ENCODE measurements at places on chromosomes 4 and X.

- no peak for DNase-seq
These were observed 11.7 kb upstream of the TMEM156 start for GRCh38 chr4:39043861-39044363.

- DNase-seq = no peak
These were observed 93.9 kb downstream of the FAM53A start for GRCh38 chr4:1590244-1590643.

GRCh38 chr4:153243468-153243867 is 39.2 kb downstream of the TRIM2 start:
- no peak for DNase-seq

DNA sequence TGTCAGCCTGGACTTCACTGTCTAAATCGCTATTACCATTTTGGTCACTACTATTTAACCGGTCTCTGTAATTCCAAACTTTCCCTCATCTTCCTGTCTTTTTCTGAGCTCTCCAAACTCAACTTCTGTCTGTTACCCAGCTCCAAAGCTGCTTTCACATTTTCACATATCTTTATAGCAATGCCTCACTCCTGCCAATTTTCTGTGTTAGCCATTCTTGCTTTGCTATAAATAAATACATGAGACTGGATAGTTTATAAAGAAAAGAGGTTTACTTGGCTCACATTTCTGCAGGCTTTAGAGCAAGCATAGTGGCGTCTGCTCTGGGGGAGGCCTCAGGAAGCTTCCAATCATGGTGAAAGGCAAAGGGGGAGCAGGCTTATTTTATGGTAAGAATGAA is 368.3 kb upstream of the GNPDA2 start:
- DNase-seq = no peak

DNA sequence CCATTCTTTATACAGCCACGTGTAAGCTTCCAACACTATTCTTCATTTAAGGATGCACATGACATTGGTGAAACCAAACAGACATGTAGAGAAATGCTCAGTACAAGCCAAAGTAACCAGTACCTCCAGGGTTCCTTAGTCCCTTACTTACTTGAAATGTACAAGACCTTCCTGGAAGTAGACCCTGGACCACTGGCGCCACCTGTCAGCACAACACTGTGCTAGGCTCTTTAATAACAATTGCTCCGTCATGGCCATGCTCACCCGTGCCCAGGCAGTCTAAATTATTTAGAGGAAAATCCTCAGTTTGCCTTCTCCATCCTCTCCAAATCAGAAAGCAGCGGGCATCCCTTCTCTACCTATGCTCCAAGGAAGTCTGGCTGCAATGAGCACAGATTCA is 52.7 kb downstream of the ADGRA3 start:
- DNase-seq = no peak

- DNase-seq = no peak
These were observed 166.9 kb upstream of the PCDH10 start for GRCh38 chr4:132982151-132982550.

GRCh38 chr4:175961604-175962003 is 104.0 kb upstream of the WDR17 start:
- DNase-seq = no peak

- no peak for DNase-seq
These were observed 450.1 kb upstream of the INTU start for GRCh38 chr4:127182687-127183086.

DNA sequence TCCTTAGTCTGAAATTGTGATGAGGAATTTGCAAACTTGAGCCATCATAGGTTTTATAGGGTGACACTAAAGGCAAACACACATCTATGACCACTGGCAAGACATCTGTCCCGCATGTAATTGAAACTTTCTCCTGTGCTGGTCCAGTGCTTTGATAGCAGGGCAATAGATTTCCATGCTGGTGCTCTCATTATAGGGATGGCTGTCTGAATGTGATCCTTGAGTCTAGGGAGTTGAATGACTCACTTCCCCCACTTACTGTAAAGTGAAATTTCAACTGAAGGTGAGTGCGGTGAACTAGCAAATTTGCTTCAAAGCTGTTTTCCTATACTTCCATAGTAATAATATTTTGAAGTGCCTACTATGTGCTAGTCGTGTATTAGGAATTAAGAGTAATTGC is 1630.0 kb downstream of the STIM2 start:
- no peak for DNase-seq

DNA sequence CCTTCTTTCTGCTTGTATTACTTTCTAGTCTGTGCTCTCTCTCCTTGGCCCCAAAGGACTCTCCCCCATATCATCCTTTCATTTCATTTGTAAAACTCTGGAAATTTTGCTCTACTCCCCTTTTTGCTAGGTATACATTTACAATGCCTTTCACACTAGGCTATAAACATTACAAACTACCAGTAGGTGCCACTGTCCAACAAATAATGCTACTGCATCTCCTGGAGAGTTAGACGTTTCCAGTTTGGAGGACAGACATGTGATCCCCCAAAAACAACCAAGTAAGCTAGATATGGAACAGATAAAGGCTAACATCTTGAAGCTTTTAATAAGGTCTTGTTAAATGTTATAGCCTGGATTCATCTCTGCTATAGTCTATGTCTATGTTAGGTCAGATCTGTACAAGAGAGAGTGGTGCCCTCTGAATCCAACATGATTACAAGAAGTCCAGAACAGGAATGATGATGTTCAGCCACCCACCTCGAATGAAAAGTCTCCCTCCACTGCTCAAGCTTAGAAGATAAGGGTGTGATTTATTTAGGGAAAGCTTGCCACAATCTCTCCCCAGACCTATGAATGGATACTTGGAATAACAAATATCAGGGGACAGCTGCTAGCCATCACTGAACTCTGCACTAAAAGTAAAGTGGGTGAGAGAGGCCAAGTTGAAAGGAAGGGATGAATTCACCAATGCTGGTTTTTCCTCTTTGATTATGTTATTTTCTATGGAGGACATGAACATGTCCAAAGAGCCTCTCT is 14.3 kb downstream of the CBR4 start:
- DNase-seq = no peak

DNA sequence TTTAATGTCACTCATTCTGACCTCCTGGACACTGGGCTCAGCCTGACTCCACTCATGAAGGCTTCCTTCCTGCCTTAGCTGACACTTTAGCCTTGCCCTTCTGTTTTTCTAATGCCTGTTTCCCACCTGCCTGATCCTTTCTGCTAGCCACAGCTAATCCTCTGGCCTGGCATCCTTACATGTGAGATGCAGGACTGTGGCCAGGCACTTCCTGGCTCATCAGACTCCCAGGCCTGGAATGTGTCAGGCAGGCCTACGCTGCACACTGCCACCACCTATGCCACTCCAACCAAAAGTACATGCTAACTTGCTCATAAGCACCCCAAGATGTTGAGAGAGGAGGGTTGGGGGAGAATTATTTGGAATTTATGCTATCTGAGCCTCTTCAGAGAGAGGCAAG is 138.8 kb upstream of the NALF2 start:
- no peak for DNase-seq

GRCh38 chr4:5827108-5828004 is 65.5 kb downstream of the CRMP1 start:
- DNase-seq = no peak

DNA sequence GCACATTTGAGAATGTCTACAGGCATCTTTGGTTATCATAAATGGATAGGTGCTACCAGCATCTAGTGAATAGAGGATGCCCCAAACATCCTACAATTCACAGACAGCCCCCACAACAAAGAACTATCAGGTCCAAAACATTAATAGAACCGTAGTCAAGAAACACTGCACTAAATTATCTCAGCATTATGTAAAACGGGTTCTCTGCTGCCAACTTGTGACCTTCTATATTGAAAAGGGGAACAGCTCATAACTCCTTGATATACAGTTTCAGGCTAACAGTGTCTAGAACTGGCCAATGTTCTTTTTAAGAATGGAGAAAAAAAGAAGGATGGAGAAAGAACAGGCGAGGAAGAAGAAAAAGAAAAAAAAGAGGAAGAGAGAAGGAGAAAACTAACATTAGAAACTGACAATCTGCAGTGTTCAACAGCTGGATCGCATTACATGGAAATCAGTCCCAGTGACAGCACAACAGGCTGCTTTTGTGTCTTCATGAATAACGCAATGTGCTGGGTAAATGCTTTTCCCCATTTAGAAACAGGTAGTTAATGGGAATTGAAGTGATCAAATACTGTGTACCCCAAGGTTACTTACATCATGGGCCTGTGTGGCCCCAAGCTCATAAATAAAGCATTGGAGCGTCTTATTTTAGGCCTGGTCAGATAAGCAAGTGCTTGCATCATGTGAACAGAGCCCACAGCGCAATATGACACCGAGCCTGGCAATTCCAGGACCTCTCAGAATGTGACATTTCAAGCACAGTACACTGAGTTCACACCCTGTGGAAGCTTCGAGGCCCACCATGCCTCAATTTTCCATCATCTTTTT is 339.5 kb downstream of the DHX15 start:
- DNase-seq = no peak

- DNase-seq = no peak
These were observed 259.2 kb downstream of the COL25A1 start for GRCh38 chr4:109043286-109043685.

DNA sequence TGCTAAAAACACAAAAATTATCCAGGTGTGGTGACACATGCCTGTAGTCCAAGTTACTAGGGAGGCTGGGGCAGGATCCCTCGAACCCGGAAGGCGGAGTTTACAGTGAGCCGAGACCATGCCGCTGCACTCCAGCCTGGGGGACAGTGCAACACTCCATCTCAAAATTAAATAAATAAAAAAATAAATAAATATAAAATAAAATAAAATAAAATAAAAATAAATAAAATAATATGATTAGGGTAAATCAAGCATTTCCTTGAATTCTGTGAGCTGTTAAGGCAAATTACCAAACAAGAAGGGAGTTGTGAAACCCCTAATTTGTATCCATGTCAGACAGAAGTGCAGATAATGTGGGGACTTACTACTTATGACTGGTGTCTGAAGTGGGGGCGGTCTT is 1928.9 kb upstream of the IGFBP7 start:
- DNase-seq = no peak

- no peak for DNase-seq
These were observed 513.7 kb downstream of the TLL1 start for GRCh38 chr4:166386491-166387360.

GRCh38 chrX:105228602-105229001 is 8.1 kb upstream of the TEX13A start:
- no peak for DNase-seq

- no peak for DNase-seq
These were observed 14.8 kb upstream of the ART3 start for GRCh38 chr4:76059750-76060149.

- no peak for DNase-seq
These were observed 51.7 kb upstream of the SLC10A4 start for GRCh38 chr4:48431401-48431800.

- no peak for DNase-seq
These were observed 31.5 kb upstream of the STOX2 start for GRCh38 chr4:183873409-183874185.

DNA sequence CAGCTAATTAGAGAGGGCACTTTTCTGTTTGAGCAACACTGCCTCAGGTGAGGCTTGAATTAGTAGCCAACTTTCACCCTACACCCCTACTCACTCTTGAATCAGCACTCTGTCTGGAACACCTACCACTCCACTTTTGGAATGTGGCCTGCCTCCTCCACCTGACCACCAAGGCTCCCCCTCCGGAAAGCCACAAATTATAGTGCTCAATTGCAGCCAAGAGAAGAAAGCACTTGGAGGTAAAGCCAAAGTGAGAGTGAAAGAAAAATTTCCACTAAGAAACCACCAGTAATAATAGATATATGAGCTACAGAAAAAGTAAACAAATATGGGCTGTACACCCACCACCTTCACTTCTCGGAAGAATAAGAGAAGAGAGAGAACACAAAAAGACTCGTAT is 41.1 kb downstream of the PPP3CA start:
- DNase-seq = no peak

DNA sequence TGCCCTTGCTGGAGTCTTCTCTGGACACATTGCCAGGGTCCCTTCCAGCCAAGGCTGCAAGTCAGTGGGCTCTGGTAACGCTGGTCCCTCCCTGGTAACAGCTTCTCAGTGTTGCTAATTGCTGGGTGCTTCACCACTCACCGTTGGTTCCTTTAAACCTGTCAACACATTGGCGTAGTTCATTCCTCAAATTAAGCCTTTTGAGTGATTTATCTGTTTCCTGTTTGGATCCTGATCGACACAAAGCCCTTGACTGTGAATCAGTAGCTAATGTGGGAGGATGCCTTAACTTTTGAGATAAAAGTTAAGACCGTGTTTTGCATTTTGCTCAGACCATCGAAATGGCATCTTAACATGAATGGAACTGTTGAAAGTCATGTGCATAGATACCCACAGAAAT is 125.9 kb downstream of the AMELX start:
- DNase-seq = no peak

- no peak for DNase-seq
These were observed 115.8 kb downstream of the HS6ST2 start for GRCh38 chrX:132842460-132843238.

GRCh38 chrX:125289209-125289608 is 30.5 kb upstream of the TEX13C start:
- no peak for DNase-seq

DNA sequence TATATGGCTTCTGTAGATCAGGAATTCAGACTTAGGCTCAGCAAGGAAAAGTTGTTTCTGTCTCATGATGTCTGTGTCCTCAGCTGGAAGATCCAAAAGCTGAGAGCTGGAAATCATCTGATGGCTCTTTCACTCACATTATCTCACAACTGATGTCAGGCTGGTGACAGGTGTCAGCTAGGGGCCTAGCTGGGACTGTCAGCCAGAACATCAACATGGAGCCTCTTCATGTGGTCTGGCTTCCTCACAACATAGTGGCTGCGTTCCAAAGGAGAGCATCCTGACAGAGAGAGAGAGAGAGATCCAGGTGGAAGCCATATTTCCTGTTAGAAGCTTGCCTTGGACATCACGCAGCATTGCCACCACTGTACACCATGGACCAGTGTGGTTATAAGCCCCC is 10.6 kb upstream of the INTS6L start:
- no peak for DNase-seq

DNA sequence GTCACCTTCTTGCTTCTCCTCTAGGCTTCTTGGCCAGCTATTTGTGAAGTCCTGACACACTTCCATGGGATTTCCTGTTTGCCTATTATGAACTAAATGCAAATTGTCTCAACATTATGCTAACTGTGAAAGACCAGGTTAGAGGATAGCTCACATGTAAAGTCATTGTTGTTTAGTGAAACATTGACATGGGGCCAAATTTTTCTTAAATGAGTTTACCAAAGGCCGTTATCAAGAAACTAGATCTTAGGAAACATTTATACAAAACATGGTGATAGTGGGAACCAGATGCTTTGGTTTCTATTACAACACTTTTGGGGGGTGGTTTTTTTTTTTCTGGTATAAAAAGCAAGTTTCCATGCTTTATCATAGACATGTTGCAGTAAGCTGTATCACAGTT is 466.8 kb upstream of the FAM241A start:
- no peak for DNase-seq

DNA sequence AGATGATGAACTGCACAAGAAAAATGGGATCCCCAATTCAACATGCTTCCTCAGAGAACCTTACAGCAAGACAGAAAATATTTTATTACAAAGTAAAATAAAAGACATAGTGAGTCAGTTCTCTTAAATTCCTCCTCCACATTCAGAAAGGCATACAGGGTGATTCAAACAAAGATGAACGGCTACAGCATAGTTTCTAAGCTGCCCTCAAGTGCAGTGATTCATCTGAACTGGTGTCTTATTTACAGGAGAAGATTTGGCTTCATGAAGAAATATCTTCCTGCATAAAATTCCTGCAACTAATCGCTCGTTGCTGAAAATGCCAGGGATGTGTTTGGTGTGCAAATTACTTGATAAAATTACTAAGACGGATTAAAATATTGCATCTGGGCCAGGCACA is 103.6 kb downstream of the PRKX start:
- DNase-seq = no peak

- DNase-seq = no peak
These were observed 43.4 kb downstream of the TXK start for GRCh38 chr4:48090621-48091020.
